ENCODE measurements at places on chromosomes 13 and 19.
A peak's percentile ranks its signal among the peaks of the same experiment; 100 is the strongest.

DNA sequence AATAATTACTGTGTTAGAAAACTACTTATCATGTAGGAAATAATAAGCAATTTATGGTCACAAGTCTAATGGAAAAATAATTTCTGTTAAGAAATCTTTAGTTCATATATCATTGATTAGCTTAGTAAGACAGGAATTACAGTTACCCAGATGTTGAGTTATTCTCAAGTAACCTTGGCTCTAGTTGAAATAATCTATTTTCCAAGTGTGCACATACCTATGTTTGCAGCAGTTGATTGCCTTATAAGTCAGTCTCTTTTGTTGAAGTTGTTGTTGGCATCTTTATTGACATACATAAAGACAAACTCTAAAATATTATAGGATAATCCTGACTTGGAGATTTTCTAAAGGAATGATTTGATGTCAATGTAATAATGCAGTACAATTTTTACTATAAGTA is 511.4 kb upstream of the KLF12 start:
- ATAC-seq, result no peak

DNA sequence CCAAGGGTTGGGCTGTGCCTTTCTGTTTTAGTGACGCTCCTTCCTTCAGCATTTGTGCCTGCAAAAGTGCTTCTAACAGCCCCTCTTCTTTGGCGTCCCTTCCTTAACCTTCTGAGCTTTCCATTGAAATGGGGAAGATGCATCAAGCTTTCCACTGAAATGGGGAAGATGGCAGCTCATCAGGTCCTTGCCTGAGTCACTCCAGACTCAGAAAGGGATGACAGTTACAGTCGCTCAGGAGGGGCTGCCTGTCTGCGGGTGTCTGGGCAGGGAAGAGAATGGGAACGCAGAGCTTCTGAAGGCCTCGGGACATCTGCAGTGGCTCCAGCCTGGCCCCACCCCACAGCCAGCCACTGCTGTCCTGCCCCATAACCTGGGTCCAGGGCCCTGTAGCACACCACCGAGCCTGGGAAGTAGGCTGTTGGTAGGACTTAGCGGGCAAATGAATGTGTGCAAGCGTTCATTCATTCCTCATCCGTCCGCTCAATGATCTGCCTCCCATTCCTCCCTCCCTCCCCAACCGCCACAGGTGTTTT is 9.8 kb downstream of the AP1M1 start:
- no peak for ATAC-seq

- ATAC-seq, result no peak
Measured at GRCh38 chr13:76948149-76948548, at the start of gene ACOD1. ACOD1 (plus strand) TSS chr13:76948511; CDS start chr13:76948559, 48 bp downstream.

DNA sequence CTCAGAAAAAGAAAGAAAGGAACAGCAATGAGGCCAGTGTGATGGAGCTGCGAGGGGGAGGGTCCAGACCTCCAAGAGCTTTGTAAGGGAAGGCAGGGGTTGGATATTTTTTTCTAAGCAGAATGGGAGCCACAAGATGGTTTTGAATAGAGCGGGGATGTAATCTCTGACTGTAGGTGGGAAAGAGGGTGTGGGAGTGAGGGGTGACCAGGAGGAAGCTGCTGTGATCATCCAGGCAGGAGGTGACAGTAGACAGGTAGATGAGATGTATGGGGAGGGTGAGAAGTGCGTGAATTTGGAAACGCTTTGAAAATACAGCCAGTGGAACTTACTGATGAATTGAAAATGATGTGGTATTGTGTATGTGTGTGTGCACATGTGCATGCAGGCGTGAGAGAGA is 7.4 kb downstream of the IFNL2 start:
- ATAC-seq, result no peak

- no peak for ATAC-seq
Measured at GRCh38 chr19:2454199-2454961, 2.4 kb downstream of the LMNB2 start.

- ATAC-seq, result peak; percentile 27
Measured at GRCh38 chr19:5480427-5480836, 25.2 kb downstream of the ZNRF4 start.

GRCh38 chr19:38145623-38146022 is 78.4 kb downstream of the DPF1 start:
- ATAC-seq, result no peak

DNA sequence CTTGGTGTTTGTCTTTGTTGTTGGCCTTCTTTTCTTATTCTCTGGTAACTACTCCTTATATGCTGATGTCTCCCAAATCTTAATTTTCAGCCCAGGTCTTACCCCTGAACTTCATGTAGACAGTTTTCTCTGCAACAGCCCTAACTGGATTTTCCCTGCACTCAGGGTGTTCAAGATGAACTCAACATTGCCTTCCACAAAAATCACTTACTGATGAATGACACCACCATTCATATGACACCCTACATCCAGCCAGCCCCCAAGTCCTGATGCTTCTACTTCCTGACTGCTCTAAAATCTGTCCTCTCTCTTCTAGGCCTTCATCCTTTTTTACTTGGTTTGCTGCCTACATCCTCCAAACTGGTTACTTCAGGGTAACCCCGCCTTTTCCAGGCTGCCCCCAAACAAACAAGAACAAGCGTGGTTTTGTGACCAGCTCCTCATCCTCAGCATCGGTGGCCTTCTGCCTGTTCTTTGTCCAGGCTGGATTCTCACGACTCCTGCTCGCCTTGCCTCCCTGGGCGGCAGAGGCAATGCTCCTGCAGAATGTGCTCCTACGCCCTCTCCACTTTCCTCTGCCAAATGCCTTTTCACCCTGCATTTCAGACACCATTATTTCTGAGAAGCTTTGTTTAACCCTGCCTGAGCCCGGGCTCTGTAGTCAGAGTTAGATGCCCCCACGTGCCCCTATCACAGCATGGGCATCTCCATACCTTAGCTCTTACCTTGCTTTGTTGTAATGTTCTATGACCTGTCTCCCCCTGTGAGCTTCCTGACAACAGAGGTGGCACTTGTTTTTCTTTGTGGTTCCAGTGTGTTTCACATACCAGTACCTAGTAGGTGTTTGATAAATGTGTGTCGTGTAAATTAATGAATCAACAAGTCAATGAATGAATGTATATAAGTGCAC is 61.8 kb downstream of the WDFY2 start:
- ATAC-seq, result no peak

- ATAC-seq, result no peak
Measured at GRCh38 chr19:57651654-57651996, 17.1 kb upstream of the ZSCAN4 start.

DNA sequence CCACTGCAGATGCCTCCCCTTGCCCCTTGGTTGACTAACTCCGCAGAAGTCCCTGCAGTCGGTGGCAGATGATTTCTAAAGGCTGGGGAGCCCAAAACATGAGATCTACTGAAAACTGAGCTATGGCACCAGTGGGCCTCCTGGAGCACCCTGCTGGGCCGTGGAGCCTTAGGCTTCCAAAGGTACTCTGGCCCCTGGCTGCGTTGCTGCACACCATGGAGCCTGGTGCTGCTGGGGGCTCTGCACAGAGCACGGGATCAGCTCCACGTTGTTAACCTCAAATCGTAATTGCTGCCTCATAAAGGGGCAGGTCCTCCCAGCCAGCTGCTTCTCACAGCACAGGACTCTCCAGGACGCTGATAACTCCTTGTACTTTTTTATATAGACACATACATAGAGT is 357.5 kb downstream of the NALCN start:
- no peak for ATAC-seq

DNA sequence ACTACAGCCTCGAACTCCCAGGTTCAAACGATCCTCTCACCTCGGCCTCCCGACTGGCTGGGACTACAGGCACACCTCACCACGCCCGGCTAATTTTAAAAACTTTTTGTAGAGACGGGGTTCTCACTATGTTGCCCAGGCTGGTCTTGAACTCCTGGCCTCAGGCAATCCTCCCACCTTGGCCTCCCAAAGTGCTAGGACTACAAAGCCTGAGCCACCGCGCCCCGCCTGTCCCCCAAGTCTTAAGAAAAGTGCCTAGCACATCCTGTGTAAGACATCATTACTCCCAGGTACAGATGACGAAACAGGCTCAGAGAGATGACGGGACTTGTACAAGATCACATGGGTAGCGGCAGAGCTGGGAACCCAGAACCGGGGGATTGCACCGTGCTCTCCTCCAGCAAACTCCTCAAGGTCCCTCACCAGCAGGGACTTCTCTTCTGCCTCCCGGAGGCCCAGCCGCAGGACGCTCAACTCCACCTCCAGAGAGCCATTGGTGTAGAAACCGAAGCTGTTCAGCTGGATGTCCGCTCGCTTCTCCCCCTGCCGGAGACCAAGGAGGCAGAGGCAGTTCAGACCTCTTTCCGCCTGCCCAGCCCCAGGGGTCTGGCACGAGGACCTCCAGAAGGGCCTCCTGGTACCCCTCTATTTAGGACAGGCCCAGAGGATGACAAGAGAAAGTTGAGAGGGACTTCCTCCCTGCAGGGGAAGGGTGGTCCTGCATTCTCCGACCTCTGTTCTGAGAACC is 1.0 kb downstream of the GPR108 start:
- peak; percentile 61 for ATAC-seq

DNA sequence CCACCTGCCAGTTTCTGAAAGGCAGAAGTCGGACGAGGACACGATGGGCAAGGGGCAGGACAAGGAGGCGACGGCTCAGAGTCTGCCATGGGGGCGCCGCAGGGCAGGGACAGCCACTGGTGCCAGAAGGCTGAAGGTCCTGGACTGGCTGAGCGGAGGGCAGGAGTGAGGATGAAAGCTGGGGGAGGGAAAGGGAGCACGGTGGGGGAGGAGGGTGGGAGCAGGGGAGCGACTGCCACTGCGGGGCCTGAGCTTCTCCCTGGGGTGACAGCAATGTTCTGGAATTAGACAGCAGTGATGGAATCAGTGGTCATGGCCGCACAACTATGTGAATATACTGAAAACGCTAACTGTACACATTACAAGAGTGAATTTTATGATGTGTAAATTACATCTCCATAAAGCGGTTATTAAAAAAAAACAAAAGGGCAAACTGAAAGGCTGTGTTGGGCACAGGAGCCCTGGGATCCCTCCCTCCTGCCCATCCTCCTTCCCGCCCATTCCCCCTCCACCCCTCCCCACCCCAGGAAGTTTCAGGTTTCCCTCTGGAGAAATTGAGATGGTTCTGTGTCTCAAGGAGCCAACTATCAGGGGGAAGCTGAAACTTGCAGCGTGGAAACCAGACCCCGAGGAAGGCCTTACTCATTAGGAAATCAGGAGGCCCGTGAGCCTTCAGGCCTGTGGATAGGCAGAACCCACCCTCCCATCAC is 15.9 kb downstream of the MLLT1 start:
- ATAC-seq, result peak; percentile 84

- no peak for ATAC-seq
Measured at GRCh38 chr13:44334751-44335150, 38.9 kb upstream of the SERP2 start.

DNA sequence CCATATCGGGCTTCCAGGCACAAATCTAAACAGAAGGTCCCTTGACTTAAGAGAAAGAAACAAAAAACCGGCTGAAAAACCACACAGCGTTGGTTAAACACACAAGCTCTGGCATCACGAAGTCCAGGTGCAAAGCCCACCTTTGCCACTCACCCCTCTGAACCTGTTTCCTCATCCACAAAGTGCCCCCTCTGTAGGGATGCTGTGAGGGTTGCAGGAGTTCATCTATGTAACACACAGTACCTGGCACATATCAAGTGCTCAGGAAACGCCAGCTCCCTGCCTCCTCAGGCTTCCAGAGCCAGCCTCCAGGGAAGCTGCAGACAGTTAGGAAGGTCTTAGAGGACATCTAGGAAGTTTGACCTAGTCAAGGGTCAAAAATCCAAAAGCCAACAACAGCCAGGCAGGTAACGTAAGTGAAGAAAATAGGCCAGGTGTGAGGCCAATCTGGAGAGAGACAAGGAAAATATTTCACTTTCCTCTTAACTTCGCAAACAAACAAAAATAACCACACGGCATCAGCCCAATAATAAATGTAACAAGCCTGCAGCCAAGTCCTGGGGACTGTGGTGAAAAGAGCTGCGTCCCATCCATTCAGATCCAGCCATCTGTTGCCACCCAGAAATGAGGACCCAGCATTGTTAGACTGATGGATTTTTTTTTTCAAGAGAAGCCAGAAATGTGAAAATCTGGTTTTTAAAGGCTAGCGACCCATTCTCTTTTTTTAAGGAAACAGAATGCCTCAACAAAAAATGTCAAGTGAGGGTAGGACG is 10.0 kb downstream of the KDELR1 start:
- ATAC-seq, result no peak

GRCh38 chr19:10826231-10826630 is 9.8 kb downstream of the TMED1 start:
- ATAC-seq, result no peak
